ENCODE measurements at places on chromosomes 1 and 21.

GRCh38 chr1:1013922-1014648, 788 bp downstream of the ISG15 start:
- DNase-seq: no peak

DNA sequence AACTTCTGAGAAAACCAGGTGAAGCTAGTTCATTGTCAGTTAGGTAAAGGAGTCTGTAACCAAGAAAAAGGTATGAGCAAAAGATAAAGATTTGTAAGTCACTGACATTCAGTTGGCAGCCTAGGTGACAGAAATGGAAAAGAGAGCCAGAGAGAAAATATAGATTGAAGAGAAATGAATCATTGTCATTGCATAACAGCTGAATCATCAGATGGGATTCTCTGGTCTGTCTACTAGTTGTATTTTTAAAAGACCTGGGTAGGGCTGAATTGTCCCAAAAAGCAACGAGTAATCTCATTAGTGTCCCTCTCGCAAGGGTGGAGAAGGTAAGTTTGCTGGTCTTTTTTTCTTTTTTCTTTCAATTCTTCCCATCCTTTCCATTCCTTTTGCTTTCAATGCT, 36.6 kb downstream of the PTGS2 start:
- no peak for DNase-seq

DNA sequence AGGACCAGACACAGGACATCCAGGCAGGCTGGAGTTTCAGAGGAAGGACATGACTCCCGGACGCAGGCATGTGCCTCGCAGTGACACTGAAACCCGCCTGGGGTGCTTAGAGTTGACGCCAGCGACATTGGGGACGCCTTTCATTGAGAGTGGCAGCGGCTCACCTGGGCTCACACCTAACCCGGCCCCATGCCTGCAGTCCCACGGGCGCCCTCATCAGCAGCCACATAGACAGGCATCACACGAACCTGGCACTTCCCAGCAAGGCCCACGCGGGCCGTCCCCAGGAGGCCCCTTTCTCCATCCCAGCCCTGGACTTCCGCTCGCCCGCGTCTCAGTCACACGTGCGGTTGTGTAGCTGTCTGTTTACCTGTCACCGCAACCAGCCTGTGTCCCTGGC, 17.0 kb downstream of the ITGB2 start:
- no peak for DNase-seq

DNA sequence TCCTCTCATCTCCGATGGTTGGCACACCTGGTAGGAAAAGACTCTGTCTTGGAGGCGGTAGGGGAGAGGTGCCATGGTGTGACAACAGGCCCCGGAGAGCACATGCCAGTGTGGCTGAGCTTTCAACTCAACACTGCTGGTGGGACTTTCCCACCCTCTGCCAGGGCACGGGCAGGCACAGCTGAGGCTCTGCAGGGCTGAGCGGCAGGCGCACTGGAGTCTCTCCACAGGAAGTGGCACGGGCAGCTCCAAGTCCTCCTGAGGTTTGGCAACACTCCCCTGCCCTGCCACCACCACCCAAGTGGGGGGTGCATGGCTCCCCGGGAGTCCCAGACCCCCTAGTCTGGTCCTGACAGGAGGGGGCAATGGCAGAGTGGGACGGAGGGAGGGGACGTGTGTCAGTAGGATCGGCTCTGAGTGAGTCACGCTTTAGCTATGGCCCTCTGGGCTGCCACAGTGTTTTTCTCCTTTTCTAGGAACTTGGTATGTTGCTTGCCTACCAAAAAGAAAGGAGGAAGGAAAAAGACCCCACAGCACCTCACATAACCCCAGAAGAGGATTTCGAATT, 27.3 kb upstream of the EVA1B start:
- peak; percentile 83 for DNase-seq

GRCh38 chr1:234598974-234599616, 10.9 kb downstream of the IRF2BP2 start:
- DNase-seq: no peak

GRCh38 chr1:219659684-219660083, 46.8 kb upstream of the ZC3H11B start:
- DNase-seq: peak; percentile 78

DNA sequence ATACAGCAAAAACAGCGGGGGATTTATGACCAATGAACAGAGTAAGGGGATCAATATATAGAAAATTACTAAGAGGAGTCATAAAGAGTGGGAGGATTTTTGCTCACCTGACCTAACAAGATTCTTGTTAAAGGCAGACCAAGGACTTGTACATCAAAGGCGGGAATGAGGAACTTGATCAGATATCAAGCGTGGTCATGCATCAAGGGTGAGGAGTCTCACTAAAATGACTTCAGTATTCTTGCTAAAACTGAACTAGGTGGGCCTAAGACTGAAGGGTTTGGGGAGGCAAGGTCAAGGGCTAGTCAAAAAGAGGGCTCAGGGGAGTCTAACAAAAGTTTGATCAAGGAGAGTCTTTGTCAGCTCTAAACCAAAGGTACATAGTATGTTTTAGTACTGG, 2.1 kb downstream of the MOV10 start:
- DNase-seq: no peak

DNA sequence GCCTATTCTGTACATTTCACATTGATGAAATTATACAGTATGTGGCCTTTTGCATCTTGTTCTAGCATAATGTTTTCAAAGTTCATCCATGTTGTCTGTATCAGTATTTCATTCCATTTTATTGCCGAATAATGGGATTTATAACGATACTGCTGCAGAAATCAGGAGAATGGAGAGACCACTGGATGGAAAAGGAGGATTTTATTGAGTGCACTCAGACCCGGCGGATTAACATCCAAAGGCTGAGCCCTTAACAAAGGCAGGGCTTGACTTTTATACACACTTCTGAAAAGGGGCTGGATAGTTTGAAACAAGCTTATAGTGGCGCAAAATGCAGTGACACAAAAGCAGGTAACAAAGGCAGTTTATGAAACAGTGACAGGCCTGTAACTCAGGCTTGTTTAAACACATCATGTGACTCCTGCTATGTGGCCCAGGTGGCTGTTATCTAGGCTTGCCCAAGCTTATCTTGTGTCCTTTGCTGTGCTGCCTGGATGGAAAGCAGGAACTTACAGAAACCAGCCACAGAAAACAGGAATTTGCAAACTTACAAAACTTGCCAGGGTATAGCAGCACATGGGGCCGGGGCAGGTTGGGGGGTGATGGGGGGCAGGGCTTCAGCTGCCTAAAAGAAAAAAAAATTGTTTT, 32.8 kb upstream of the KCNJ15 start:
- no peak for DNase-seq

GRCh38 chr1:95437011-95437410, 203.0 kb downstream of the RWDD3 start:
- no peak for DNase-seq

DNA sequence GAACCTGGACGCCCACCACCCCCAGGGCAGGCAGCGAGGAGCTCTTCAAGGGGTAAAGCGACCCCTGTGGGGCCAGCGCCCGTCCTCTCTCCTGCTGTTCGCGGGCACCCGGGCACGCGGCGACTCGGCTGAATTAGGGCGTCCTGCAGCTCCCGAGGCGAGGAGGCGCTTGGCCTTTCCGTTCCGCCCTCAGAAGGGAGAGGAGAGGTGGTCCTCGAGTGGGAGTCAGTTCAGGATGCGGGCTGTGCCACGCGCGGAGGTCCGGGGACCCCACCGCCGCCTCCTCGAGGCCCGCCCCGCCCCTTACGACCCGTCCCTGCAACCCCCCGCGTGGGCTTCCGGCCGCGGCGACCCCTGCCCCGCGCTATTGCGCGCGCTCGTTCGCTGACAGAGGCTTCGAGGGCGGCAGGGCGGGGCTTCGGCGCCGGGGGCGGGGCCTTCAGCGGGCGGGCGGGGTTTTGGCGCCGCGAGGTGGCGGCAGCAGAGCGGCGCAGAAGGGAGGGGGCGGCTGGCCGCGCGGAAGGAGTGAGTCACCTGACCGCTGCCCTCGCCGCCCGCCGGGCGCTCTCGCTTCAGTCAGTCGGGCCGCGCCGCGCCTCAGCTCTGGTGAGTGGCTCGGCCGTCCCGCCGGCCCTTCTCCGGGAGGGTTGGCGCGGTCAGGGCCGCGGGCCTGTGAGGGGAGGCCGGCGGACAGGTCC, at the start of gene BACH1:
Gene BACH1, plus strand, starts transcription at position 575 of the 698 bp plus-strand sequence. CDS start 22,359 bp downstream, outside the sequence.
- peak; percentile 89 for DNase-seq

GRCh38 chr21:23249760-23250159, 2251.6 kb downstream of the NCAM2 start:
- DNase-seq: no peak

DNA sequence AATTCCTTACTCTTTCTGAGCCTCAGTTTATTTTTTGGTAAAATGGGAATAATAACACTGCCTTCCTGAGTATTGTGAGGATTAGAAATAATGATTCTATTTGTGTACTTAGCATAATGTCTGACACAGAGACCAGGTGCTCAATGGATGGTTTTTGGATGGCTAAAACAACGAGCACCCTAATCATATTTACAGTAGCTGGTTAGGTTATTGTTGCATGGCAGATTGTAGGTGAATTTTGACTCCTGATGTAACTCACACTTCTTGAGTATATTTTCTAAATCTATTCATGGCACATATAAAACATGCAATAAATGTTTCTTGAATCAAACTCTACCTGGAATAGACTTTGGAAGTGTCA, 11.9 kb upstream of the DUSP10 start:
- no peak for DNase-seq

- DNase-seq: no peak
Measured at GRCh38 chr1:27938488-27938887, 3.7 kb downstream of the SMPDL3B start.

DNA sequence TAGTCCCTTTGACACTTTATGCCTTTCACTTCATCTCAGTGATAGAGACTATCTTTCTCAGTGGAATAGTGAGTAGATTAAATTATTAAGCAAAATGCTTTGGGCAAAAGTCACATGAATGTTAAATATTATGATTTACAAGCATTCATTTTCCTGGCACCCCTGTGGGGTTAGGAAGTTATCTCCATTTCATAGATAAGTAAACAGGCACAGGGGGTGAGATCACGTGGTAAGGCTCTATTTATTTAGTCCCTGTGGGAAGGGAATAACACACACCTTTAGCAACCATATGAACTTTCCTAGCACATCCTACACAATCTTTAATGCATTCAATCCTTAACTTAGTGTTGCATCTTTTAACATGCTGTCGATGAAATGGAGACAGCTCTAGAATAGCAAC, 12.3 kb downstream of the PSMB2 start:
- no peak for DNase-seq

All from H4 (cell line).